ENCODE measurements at places on chromosomes 5 and 9.

GRCh38 chr5:173764332-173765028 is 123.7 kb upstream of the CPEB4 start:
- no peak for DNase-seq

GRCh38 chr5:141692533-141692888 is 10.5 kb upstream of the ARAP3 start:
- no peak for DNase-seq

DNA sequence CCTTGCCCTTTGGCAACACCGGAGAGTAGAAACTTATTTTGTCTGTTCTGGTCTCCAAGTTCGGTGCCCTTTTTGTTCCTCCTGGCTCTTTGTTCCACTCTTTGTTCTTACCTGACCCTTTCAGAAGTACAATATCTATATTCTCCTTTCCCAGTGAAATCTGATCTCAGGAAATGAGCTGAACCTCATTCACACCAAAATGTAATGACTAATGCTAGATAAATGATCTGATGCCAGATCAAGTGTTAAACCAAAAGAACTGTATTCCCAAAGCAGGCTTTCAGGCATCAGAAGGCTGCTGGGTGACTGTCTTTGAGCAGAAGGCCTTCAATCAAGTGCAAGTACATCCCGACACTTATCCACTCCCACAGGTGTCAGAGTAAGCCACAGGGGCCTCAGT is 156.4 kb downstream of the SPOCK1 start:
- no peak for DNase-seq

DNA sequence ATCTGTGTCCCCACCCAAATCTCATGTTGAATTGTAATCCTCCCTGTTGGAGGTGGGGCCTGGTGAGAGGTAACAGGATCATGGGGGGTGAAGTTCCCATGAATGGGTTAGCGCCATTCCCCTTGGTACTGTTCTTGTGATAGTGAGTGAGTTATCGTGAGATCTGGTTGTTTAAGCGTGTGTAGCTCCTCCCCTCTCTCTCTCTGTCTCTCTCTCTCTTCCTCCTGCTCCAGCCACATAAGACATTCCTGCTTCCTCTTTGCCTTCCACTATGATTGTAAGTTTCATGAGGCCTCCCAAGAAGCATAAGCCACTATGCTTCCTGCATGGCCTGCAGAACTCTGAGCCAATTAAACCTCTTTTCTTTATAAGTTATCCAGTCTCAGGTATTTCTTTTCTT is 28.8 kb downstream of the C5orf15 start:
- no peak for DNase-seq

DNA sequence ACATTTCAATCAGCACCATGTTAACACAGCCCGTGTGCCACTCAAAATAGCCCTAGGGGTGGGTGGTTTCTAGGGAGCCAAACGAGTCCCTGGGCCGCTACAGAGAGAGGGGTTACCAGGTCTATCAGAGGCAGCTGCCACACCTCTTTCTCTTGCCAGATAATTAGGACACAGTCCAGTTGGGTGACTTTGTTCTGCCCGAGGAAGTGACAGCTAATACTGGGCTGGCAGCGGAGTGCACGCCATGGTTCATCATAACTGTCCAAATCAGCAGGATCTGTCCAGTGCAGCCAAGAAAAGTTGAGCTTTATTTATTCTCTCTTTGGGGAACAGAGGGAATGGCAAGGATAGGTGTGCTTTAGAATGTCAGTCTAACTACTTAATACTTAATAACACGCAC is 583.8 kb downstream of the BRINP1 start:
- no peak for DNase-seq

DNA sequence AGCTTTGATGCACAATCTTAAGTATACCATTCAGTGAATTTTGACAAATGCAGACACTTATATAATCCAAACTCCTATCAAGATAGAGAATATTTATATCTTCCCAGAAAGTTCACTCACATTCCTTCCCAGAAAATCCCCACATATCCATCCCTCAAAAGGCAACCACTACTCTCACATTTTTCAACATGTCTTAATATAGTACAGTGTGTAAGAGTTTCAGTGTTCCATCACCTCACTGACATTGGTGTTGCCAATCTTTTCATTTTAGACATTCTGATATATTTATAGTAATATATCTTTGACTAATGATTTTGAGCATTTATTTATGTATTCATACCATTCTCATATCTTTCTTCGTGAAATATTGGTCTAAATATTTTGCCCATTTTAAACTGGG is 38.1 kb upstream of the JAK2 start:
- no peak for DNase-seq

GRCh38 chr9:14661421-14662059 is 31.7 kb downstream of the ZDHHC21 start:
- peak; percentile 53 for DNase-seq

- DNase-seq: no peak
These were observed at the start of gene FCN1 for GRCh38 chr9:134917431-134918373. Gene FCN1 (minus strand): TSS chr9:134917912. CDS start chr9:134917871, 41 bp downstream.

DNA sequence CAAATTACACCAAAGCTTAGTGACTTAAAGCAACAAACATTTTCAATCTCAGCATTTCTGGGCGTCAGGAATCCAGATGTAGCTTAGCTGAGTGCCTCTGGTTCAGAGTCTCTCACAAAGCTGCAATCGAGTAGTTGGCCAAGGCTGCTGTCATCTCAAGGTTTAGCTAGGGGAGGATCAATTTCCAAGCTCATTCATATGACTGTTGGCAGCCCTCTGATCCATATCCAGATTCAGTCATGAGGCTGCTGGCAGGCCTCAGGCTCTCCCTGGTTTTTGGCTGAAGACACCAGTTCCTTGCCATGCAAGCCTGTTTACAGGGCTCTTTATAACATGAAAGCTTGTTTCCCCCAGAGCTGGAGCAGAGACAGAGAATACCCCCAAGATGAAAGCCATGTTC is 419.5 kb upstream of the TLE4 start:
- no peak for DNase-seq

GRCh38 chr9:16811987-16812685 is 58.3 kb downstream of the BNC2 start:
- DNase-seq: no peak

GRCh38 chr9:137916540-137916939 is 39.0 kb downstream of the CACNA1B start:
- DNase-seq: no peak

DNA sequence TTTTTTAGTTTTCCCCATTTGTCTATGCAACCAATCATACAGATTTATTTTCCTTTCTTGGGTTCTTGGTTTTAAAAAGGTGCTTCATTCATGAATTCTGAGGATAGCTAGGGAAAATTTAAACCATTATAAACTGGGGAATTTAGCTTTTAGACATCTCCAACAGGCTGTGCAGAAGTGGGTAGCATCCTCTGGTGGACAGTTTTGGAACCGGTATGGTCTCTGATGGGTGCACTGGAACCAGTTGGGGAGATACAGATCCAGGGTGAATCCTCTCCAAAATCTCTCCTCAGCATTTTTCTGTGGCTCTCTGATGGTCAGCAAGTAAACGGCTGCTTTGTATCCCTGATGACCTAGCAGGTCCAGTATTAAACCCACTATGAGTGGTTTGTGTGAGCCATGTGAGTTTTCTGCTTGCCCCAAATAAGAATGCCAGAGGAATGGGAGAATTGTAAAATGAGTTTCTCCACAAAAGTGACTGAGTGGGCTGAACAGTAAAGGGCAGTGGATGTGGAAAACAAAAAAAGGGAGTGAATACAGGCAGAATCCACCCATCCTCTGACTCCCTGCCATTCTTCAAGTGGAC is 9.1 kb upstream of the DNAJC25 start:
- DNase-seq: no peak

DNA sequence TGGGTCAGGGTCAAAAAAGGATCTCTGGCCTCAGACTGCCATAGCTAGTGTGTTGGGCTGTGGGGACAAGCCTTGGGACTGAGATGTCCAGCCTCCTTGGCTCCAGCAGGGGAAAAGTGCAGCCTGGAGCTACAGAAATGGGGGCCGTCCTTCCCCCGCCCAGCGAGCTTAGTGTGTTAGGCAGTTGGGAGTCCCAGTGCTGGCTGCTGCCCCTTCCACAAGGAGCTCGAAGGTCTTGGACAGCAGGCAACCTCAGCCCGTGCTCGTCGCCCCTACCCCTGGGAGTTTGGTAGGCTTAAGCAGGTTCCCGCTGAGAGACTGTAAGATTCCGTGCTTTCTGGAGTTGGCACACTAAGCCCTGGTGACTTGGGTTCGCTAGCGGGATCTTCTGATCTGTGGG is 293.0 kb upstream of the CDH12 start:
- DNase-seq: no peak

GRCh38 chr5:74055486-74056106 is 429.6 kb downstream of the ARHGEF28 start:
- DNase-seq: no peak

DNA sequence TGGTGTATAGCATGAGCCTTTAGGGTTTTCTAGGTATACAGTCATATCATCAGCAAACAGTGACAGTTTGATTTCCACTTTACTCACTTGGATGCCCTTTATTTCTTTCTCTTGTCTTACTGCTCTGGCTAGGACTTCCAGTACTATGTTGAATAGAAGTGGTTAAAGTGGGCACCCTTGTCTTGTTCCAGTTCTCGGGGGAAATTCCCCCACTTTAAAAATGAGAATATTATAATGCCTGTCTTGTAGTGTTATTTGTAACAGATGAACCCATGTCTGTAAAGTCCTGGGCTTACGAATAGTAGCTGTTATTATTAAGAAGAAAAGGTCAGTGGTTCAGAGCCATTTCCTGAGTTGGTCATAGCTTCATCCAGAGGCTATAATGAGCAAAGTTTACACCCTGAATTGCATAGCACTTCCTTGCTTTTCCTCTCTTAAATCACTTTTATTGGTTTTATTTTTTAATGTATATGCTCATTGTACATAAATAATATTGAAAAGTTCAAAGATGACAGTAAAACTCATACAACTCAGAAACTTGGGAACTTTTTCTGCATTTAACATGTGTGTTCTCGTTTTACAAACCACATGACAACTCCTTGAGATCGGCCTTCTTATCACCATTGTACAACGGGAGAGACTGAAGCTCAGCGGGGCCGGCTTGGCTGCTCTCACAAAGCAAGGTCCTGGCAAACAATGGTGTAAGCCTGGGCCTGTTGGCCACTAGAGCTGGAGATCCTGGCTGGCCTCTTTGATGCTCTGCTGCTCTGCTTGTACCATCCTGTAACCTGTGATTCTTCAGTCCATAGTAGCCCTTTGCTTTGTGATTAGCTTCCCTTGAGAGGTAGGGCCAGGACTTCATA is 85.2 kb downstream of the CYFIP2 start:
- DNase-seq: no peak

GRCh38 chr9:125284855-125285254 is 23.2 kb downstream of the GAPVD1 start:
- no peak for DNase-seq

DNA sequence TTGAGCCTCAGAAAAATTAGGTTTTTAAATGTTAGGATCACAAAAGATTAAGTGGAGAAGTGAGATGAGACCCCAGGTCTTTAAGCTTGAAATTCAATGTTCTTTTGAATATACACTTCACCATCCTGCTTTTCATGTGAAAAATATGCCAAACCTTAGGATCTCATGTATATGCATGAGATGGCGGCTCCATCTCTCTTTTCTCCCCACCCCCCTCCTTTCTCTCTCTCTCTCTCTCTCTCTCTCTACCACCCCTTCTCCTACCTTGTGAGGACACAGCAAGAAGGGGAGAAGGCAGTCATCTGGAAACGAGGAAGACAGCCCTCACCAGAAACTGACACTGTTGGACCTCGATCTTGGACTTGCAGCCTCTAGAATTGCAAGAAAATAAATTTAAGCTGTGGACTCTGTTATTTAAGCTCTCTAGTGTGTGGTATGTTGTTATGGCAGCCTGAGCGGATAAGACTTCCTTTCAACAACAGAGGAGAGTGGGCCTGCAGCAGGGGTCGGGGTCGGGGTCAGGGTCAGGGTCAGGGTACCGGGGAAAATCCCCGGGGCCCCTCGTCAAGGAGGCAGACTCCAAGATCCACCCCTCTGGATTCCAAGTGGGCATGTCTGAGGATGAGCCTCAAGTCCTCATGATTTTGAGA is 16.4 kb upstream of the ALDH1B1 start:
- no peak for DNase-seq

- no peak for DNase-seq
These were observed 48.9 kb downstream of the AUH start for GRCh38 chr9:91312717-91313325.

DNA sequence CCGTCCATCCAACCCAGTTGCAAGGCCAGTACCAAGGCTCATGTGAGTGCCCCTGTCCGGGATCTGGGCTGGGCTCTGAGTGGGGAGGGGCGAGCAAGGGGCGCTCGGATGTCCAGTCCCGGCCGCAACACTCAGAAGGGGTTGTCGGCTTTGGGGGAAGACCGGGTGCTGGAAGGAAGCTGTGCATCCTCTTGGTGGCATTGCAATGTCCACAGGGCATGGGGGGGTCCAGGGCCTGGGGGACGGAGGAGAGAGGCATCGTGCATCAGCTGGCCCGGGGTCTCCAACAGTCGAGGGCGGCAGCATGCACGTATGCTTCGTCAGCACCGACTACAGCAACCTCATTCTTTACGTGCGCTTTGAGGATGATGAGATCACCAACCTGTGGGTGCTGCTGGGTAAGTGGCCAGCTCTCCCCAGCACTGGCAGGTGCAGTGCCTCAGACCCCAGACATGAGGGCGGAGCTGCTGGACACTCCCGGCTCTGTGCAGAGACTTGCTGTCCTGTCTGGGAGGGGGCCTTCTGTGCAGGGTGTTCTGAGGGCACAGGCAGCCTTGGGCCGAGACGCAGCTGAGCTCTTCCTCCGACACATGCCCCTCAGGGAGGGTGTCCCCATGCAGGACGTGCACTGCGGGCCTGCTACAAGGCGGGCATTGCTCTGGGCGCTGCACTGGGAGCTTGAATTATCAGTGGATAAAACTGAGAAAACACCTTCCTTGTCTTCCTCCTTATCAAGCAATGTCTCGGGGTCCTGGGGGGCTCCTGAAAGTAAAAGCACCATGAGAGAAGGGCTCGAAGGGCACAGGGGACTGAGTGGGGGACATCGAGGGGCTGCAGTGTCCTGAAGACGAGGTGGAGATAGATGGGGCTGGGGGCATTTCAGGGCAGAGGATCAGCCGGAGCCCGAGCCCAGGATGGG is 22.5 kb downstream of the GLT6D1 start:
- no peak for DNase-seq

GRCh38 chr5:157710882-157711281 is 20.3 kb upstream of the THG1L start:
- DNase-seq: no peak

- DNase-seq: no peak
These were observed 119.1 kb upstream of the ITGA1 start for GRCh38 chr5:52668544-52669185.

DNA sequence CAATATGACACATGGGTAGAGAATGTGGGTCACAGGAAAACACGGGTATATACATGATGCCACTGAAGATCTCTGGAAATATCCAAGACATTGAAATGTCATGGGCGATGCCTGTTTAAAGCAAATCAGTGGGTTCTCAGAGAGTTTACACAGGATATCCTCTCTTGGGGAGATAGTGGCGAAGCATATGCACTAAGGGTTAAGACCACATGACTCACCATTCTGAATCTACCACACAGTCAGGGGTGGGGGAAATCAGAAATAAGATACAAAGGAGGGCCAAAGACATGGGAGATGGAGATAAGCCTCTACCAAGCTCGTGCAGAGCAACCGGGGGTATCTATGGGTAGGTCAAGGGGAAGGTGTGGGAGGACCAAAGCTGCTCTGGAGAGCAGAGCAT is 58.8 kb downstream of the SH3PXD2B start:
- no peak for DNase-seq
